ENCODE measurements at places on chromosomes 7 and 10.

DNA sequence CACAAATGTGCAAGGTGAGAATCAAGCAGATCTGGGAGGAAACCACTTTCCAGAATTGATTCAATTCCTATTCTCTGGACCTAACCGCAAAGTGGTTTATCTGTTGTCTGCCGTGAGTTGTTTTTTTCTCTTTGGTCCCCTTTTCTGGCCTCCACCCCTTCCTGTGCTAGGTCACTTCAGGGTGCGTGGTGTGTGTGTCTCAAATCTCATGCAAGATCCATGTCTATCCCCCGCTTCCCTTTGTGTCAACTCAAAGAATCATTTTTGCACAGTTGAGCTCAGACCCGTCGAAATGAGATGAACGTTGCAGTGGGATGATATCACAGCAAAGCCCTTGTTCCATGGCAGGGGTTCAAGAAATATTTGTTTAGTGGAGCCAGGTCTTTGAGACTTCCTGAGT, 184.5 kb downstream of the GATA3 start:
- DNase-seq, result no peak

GRCh38 chr10:118911363-118911762, 118.2 kb upstream of the NANOS1 start:
- no peak for DNase-seq

- DNase-seq, result no peak
Observed at GRCh38 chr10:66627156-66627555, 298.7 kb upstream of the LRRTM3 start.

GRCh38 chr10:88186335-88186734, 322.9 kb downstream of the PTEN start:
- peak; percentile 61 for DNase-seq

GRCh38 chr7:25894002-25894901, 257.7 kb upstream of the NFE2L3 start:
- no peak for DNase-seq

GRCh38 chr7:24017519-24017918, 266.5 kb upstream of the NPY start:
- no peak for DNase-seq

DNA sequence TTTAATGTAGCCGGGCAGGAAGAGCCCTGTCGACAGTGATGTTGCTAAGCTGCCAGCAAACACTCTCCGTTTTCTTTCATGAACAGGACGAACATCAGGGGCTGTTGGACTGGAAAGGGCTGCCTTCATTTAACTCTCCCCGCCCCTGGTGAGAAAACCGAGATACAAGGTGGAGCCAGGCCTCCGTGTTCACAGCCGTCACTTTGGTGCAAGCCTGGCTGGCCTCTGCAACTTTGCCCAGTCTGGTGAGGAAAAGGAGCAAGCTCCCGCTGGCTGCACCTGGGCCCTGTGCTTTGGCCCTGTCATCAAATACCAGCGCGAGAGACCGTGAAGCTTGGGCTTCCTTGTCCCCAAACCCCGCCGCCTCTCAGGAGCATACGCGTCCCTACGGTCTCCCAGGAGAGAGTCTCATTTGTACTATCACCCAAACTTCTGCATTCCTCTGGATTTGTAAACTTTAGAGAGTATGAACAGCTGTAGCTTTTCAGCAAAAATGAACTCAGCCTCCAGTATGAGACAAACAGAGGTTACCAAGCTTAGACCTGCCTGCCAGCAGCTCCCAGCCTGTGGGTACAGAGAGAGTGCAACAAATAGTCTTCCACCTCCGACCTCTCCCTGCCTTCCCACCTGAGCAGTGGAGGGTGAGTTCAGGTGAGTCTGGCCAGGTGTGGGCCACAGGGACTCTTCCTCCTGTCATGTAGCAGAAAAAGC, 445.3 kb upstream of the MGMT start:
- DNase-seq, result no peak

DNA sequence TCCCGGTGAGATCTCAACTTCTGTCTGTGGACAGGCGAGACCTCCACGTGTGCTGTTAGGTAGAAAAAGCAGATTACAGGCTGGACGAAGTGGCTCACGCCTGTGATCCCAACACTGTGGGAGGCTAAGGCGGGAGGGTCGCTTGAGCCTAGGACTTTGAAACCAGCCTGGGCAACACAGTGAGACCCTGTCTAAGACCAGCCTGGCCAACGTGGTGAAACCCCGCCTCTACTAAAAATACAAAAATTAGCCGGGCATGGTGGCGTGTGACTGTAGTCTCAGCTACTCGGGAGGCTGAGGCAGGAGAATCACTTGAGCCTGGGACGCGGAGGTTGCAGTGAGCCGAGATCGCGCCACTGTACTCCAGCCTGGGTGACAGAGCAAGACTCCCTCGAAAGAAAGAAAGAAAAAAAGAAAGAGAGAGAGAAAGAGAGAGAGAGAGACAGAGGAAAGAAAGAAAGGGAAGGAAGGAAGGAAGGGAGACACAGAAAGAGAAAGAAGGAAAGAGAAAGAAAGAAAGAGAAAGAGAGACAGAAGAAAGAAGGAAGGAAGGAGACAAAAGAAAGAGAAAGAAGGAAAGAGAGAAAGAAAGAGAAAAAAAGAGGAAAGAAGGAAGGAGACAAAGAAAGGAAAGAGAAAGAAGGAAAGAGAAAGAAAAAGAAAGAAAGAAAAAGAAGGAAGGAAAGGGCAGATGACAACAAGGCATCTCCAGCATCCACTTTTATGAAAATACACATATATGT, 29.6 kb upstream of the SUN1 start:
- DNase-seq, result no peak

GRCh38 chr10:60573336-60573735, 183.7 kb upstream of the ANK3 start:
- DNase-seq, result no peak

- no peak for DNase-seq
Observed at GRCh38 chr7:30184791-30185487, 50.2 kb downstream of the MTURN start.

DNA sequence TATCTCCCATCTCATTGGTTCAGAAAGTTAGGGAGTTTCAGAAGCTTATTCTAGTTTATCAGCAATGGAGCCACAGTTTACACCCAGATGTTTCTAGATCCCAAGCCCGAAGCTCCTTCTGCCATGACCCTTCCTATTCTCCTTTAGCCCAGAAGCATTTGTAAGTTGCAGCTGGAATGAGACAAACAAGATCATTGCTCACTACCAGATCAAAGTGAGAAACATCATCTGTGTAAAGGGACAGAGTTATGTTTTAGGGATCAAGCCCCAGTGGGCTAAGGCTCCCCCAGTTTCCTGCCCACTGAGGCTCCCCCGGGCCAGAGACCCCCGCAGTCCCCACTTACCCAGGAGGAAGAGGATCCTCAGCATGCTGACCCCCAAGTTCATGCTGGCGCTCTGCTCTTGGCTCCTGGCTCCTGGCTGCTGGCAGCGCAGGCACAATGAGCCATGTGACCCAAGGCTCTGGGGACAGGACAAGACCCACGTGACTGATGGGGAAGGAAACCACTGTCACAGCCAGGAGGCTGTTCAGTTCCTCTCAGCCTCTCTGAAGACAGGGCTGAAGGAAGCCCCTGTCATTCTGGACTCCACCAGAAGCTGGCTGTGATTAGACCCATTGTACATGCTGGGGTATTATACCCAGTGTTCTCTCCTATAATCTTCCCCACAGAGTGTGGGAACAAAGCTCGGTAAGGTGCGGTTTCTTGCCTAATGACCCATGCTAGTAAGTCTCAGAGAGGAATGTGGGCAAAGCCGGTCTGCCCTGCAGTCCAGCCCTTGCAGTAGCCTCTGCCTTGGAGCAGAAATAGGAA, at the start of gene TMEM273:
TSS of gene TMEM273 (minus strand) at position 442 of the 812 bp plus-strand sequence. CDS start at position 387, 55 bp downstream.
- no peak for DNase-seq

- peak; percentile 60 for DNase-seq
Observed at GRCh38 chr7:30465046-30465810, 13.4 kb downstream of the NOD1 start.
